ENCODE measurements at places on chromosomes 2 and 18. TPM values are rescaled to one million over a fixed set of nuclear protein-coding genes. Genes with fewer than 3 reads are reported as not detected.

GRCh38 chr18:54215069-54215468 lies 9.4 kb downstream of the MBD2 start:
- H3K27ac ChIP-seq, result no peak overlapping the region
- no peaks in the 10 kb centered on the region for H3K27me3 ChIP-seq
- peaks cover 2% of the 10 kb centered on the region for H3K4me1 ChIP-seq
- no peak overlapping the region for H3K4me3 ChIP-seq
- no peaks in the 10 kb centered on the region for H3K36me3 ChIP-seq

DNA sequence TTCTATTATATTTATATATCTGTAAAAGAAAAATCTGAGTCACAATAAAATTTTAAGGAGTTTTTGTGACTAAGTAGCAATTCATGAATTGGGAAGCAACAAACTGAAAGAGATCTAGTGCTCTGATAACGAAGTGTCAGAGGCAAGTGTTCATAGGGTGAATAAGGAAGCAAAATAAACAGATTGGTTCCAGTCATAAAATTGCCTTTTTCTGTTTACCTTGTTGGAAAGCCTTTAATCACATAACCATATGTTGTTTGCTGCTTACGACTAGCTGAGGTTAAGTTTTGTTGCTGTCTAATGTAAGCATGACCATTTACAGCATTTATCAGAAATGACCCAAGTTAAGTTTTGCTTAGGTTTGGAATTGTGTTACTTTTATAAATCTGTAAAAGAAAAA lies 358.9 kb downstream of the ARL6IP6 start:
- DNase-seq, result no peak
- no peak overlapping the region for H3K4me3 ChIP-seq
- H3K27ac ChIP-seq, result no peak overlapping the region
- H3K27me3 ChIP-seq, result no peaks in the 10 kb centered on the region
- no peaks in the 10 kb centered on the region for H3K36me3 ChIP-seq
- H3K4me1 ChIP-seq, result no peaks in the 10 kb centered on the region

Gene RUFY4
- 0.06 TPM for total RNA-seq

DNA sequence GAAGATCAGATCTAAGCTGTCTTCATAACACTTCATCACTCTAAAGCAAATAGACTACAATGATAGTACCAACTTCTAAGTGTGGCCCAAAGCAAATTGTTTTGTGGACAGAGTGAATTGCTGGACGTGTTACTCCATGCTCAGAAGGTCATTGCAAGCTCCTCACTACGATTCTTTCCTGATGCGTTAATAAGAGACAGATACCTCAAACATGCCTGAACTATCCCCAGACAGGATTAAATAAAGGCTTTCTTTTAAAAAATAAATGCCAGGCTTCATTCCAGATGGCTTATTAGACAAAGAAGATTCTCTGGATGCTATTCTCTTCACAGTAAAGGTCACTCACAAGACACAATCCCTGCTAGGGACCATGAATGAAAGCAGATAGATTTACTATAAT lies 621.2 kb downstream of the DCDC2C start:
- no peak for DNase-seq
- H3K4me3 ChIP-seq, result no peak overlapping the region
- no peak overlapping the region for H3K27ac ChIP-seq
- no peaks in the 10 kb centered on the region for H3K36me3 ChIP-seq
- H3K27me3 ChIP-seq, result no peaks in the 10 kb centered on the region

DNA sequence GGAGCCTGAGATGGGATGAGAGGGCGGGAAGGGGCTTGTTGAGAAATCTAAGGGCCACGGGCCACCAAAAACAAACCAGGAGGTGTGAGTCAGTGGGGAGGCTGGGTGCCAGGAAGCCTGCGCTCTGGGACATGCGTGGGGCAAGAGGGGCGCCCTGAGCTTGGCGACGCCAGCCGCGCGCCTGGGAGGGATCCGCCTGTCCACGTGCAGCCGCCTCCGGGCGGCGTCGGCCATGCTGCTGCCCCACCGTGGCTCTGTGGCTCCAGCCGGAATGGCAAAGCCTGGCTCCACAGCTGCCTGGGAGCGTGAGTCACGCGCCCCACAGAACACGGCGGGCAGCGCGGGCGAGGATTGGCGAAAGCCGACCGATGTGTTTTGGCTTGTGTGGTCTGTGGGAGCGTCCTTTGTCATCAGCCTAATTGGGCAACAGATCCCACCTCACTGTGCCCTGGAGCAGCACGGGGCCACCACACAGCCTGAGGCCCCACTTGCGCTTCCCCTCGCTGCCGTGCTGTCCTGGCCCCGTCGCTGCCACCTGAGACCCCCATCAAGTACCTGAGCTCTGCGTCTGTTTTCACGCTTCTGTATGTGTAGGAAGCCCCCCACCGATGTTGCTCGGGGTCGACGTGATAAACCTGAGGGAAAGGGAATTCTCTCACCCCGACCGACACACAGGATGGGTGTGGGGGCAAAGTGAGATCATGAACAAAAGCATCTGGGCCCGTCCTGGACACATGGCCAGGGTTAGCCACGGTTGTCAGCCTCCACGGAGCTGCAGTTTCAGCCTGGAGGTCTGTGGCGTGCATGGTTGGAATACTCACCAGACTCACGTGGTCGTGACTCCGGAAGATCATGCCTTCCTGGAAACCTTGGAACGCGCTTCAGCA lies 80.5 kb downstream of the NFATC1 start:
- H3K27ac ChIP-seq, result no peak overlapping the region
- DNase-seq, result no peak
- H3K27me3 ChIP-seq, result no peaks in the 10 kb centered on the region
- no peak overlapping the region for H3K4me3 ChIP-seq

DNA sequence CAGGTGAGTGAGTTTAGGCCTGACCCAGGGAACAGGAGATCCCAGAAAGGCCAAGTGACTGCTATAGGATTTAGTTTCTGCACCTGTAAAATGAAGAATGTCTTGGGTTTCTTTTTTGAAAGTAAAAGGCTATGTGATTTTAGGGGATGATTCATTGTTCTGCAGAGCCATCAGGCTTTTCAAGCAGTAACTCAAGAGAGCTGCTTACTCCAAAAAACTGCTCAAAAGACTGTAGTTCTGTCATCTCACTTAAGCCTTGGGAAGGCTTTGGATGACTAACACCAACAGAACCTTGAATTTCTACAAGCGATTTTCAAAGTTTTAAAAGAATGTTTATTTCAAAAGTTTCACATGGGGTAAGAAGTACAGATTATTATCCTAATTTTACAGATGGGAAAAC lies 165.1 kb downstream of the HAUS1 start:
- H3K4me1 ChIP-seq, result no peaks in the 10 kb centered on the region
- no peaks in the 10 kb centered on the region for H3K27me3 ChIP-seq
- DNase-seq, result no peak

Gene CTLA4
- 0.30 TPM for total RNA-seq

Gene MBOAT2
- total RNA-seq, result 116 TPM

- DNase-seq, result no peak
- no peaks in the 10 kb centered on the region for H3K27me3 ChIP-seq
- H3K36me3 ChIP-seq, result no peaks in the 10 kb centered on the region
- H3K4me1 ChIP-seq, result peaks cover 4% of the 10 kb centered on the region
- no peak overlapping the region for H3K4me3 ChIP-seq
Measured at GRCh38 chr2:168639441-168639898, 163.0 kb upstream of the NOSTRIN start.

GRCh38 chr2:136129601-136130000 lies 11.7 kb upstream of the CXCR4 start:
- H3K36me3 ChIP-seq, result no peaks in the 10 kb centered on the region
- H3K27me3 ChIP-seq, result peaks cover 9% of the 10 kb centered on the region
- no peak overlapping the region for H3K4me3 ChIP-seq
- no peak overlapping the region for H3K27ac ChIP-seq

Gene FOXD4L1
- 0.10 TPM for total RNA-seq

Gene PRSS56
- 1.5 TPM for total RNA-seq

Gene PUS10
- 11.4 TPM for total RNA-seq

Gene EVX2
- 0.17 TPM for total RNA-seq

Gene TRIM43
- 0.59 TPM for total RNA-seq

- DNase-seq, result no peak
- no peaks in the 10 kb centered on the region for H3K4me1 ChIP-seq
- no peaks in the 10 kb centered on the region for H3K36me3 ChIP-seq
- no peak overlapping the region for H3K4me3 ChIP-seq
- H3K27me3 ChIP-seq, result no peaks in the 10 kb centered on the region
Measured at GRCh38 chr2:227430639-227431038, 41.3 kb upstream of the AGFG1 start.

Gene CASP10
- total RNA-seq, result 8.7 TPM

Gene ZNG1B
- total RNA-seq, result 40.8 TPM

DNA sequence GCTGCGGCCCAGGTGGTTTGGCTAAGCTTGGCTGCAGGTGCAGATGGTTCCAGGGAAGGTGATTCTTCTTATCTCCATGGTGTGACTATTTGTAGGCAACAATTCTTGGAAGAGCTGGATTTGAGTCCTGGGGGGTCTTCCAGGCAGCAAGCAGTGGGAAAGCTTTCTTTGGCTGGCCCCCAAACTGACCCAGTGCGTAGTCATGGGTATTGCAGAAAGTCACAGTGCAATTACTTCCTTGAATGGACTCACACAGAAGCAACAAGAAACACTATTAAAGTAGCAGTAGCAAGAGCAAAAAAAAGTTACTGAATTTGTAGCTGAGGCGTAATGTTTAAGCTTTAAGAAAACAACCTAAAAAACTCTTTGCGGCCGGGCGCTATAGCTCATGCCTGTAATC lies 293.6 kb upstream of the ATP5MC3 start:
- H3K27me3 ChIP-seq, result peaks cover 2% of the 10 kb centered on the region
- H3K4me1 ChIP-seq, result no peaks in the 10 kb centered on the region
- no peaks in the 10 kb centered on the region for H3K36me3 ChIP-seq
- H3K4me3 ChIP-seq, result no peak overlapping the region

DNA sequence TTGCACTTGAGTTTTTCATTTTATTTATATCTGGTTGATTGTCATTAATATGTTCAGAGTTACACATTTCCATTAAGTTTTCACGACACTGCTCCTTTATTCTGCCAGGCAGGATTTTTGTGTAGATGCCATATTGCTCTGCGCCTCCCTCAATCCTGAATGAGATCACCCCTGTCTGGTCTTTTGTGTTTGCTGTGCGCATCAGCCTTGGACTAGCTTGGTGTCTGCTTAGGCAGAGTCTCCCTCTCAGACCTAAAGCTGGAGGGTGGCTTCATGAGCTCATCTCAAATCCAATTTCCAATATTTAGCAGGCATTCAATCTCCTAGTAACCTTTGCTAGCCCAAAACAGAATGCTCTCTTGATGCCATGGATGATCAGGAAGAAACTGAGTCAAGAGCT lies 137.4 kb downstream of the SMAD7 start:
- no peak overlapping the region for H3K27ac ChIP-seq
- peaks cover 26% of the 10 kb centered on the region for H3K36me3 ChIP-seq
- H3K27me3 ChIP-seq, result no peaks in the 10 kb centered on the region
- no peak for DNase-seq
- no peaks in the 10 kb centered on the region for H3K4me1 ChIP-seq

Gene CDH7
- 23.1 TPM for total RNA-seq

DNA sequence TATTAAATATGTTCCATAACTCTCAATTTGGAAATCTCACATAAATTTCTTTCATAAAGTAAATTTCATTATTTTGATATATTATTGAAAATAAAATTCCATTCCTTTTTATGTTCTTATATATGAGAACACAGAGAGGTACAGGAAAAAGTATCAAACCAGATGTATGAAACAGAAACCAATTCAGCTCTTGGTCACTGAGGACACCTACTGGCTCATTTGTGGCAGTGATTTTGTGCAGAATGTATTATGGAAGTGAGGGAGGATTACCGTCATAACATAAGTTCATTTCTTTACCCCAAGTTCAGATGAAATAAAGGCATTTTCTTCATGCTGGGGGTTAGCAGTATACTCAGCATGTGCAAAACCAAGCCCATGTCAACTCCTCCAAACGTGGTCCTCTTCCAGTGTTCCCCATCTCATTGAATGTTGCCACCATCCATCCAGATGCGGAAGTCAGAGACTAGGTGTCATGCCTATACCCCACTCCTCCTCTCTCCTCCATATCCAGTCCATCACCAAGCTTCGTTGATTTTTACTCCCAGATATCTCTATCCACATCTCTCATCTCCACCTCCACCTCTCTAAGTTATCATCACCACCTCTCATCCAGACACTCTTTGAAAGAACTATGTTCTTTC lies 41.7 kb upstream of the MALL start:
- H3K27me3 ChIP-seq, result no peaks in the 10 kb centered on the region
- no peaks in the 10 kb centered on the region for H3K4me1 ChIP-seq
- DNase-seq, result peak; percentile 21

- H3K4me3 ChIP-seq, result no peak overlapping the region
- no peaks in the 10 kb centered on the region for H3K4me1 ChIP-seq
- H3K27ac ChIP-seq, result no peak overlapping the region
- H3K36me3 ChIP-seq, result peaks cover 4% of the 10 kb centered on the region
- no peak for DNase-seq
Measured at GRCh38 chr18:58359218-58359617, 269.7 kb downstream of the ALPK2 start.

Gene ZNF514
- total RNA-seq, result 31.3 TPM

GRCh38 chr18:24019641-24020331 lies 5.2 kb downstream of the TTC39C start:
- no peaks in the 10 kb centered on the region for H3K27me3 ChIP-seq
- peaks cover 10% of the 10 kb centered on the region for H3K4me1 ChIP-seq
- H3K4me3 ChIP-seq, result no peak overlapping the region
- DNase-seq, result no peak
- no peak overlapping the region for H3K27ac ChIP-seq
- H3K36me3 ChIP-seq, result peaks cover 6% of the 10 kb centered on the region

DNA sequence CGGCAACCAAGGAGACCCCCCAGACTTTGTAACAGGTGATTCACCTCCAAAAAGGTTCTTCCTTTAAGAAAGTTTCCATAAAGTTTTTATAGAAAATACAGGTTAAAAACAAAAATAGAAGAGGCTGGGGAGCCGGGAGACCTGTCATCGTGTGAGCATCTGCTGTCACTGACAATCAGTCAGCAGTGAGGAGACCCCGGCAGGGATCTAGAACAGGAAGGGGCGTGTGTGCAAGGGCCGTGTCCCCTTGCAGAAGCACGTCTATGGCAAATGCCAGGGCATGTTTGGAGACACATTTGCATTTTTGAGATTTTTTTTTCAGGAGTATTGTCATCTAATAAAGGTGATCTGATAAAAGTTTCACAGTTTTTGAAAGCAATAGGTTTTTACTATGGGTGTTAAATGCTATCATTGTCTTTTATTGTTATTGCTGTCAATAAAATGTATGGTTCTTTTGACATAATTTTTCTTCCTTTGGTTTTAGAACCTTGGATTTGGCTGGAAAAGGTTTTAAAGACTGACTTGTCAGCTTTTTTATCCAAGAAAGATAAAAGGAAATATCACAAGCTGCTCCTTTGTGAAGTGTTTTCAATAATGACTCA lies 52.1 kb downstream of the MTCL1 start:
- no peak overlapping the region for H3K27ac ChIP-seq
- no peak overlapping the region for H3K4me3 ChIP-seq
- no peaks in the 10 kb centered on the region for H3K27me3 ChIP-seq
- H3K36me3 ChIP-seq, result peaks cover under 1% of the 10 kb centered on the region
- H3K4me1 ChIP-seq, result peaks cover 2% of the 10 kb centered on the region

Gene CROCC2
- total RNA-seq, result 0.30 TPM

DNA sequence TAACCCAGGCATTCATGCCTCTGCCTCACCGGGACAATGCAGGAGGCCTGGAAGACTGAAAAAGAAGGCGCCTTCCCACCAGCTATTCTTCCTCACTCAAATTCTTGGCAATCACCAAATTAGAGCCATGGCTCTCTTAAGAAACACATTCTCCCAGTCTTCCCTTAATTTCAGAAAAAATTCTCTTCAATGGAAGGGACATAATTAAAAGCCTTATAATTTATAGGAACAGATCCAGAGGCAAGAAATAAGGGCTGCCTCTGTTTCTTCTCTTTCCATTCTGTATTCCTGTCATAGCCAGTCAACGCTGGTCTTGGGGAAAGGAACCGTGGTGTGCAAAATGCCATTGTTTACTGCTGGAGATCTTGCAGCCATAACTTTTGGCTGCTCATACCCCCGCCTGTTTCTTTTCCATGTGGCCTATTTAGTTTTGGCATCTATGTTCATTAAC lies 32.8 kb downstream of the DTNA start:
- H3K27ac ChIP-seq, result peak overlapping the region; percentile 54
- peaks cover 3% of the 10 kb centered on the region for H3K4me1 ChIP-seq
- no peak overlapping the region for H3K4me3 ChIP-seq
- H3K36me3 ChIP-seq, result no peaks in the 10 kb centered on the region
- DNase-seq, result peak; percentile 47

Measured in spinal cord (tissue), 10 donors.